Daoy (cell line): ENCODE measurements at places on chromosomes 6 and 20. TPM values are rescaled to one million over a fixed set of nuclear protein-coding genes. Genes with fewer than 3 reads are reported as not detected.

Gene LAMA5
- 3.1 and 9.6 TPM in 2 replicates for total RNA-seq

Gene PTCRA
- total RNA-seq = not detected in 2 replicates

Gene SLC17A1
- not detected in 2 replicates for total RNA-seq

Gene MANEA
- total RNA-seq = 10.5 and 12.5 TPM in 2 replicates

Gene ANKEF1
- total RNA-seq = 5.2 and 6.6 TPM in 2 replicates

Gene AARS2
- total RNA-seq = 37.9 and 38.2 TPM in 2 replicates

Gene SLPI
- total RNA-seq = not detected in 2 replicates

Gene PROKR2
- not detected in 2 replicates for total RNA-seq

Gene PDE7B
- 0.17 and 0.65 TPM in 2 replicates for total RNA-seq

Gene RTF2
- 81.7 and 87.3 TPM in 2 replicates for total RNA-seq

Gene MUC22
- total RNA-seq = not detected in 2 replicates

Gene NRSN2
- 19.2 and 19.3 TPM in 2 replicates for total RNA-seq

Gene PREX1
- total RNA-seq = 8.8 and 11.1 TPM in 2 replicates

Gene IPCEF1
- 1.5 TPM in 1 of 2 replicates, not detected in the other for total RNA-seq

Gene TSHZ2
- total RNA-seq = 0.57 and 1.3 TPM in 2 replicates

Gene RSPH9
- total RNA-seq = not detected in 2 replicates

Gene GSTA4
- 15.5 and 17.4 TPM in 2 replicates for total RNA-seq

Gene OVOL2
- total RNA-seq = 0.91 and 1.0 TPM in 2 replicates

Gene ZNF184
- total RNA-seq = 13.9 and 16.5 TPM in 2 replicates

Gene XRN2
- total RNA-seq = 91.5 and 97.2 TPM in 2 replicates

Gene POPDC3
- 26.3 and 33.3 TPM in 2 replicates for total RNA-seq

Gene WFDC2
- not detected in 2 replicates for total RNA-seq

Gene TMEM63B
- total RNA-seq = 13.7 and 25.5 TPM in 2 replicates

Gene HLA-DOB
- total RNA-seq = 0.63 TPM in 1 of 2 replicates, not detected in the other

Gene NEURL2
- 0.42 and 2.3 TPM in 2 replicates for total RNA-seq

Gene PI16
- total RNA-seq = 0.06 TPM in 1 of 2 replicates, not detected in the other

Gene CLVS2
- total RNA-seq = under 0.01 TPM in 1 of 2 replicates, not detected in the other

Gene ATP6V1G2
- total RNA-seq = 1.5 TPM in 1 of 2 replicates, not detected in the other

Gene WFDC10B
- not detected in 2 replicates for total RNA-seq

Gene TMC2
- total RNA-seq = not detected in 2 replicates

Gene BPIFB2
- total RNA-seq = not detected in 2 replicates

Gene CD83
- 16.8 and 20.1 TPM in 2 replicates for total RNA-seq

Gene OPN5
- total RNA-seq = 0.06 TPM in 1 of 2 replicates, not detected in the other

Gene GABRR1
- total RNA-seq = not detected in 2 replicates

Gene TINAG
- total RNA-seq = not detected in 2 replicates
